Activated CD4-positive, alpha-beta T cell treated with anti-CD3 and anti-CD28 coated beads, Interleukin-2, amount 10 ng/mL, durations not matched to agents 7 days and 5 days (primary cell): ENCODE measurements at places on chromosomes 16 and 17. TPM values are rescaled to one million over a fixed set of nuclear protein-coding genes. Genes with fewer than 3 reads are reported as not detected.

The PIK3R5 gene
- 77.6 TPM for total RNA-seq

The HYDIN gene
- not detected for total RNA-seq

The CPNE7 gene
- total RNA-seq, result 5.7 TPM

The SDR42E1 gene
- 11.5 TPM for total RNA-seq

The ZFPM1 gene
- total RNA-seq, result 12.7 TPM

The NPIPA8 gene
- total RNA-seq, result 55.3 TPM

The SDK2 gene
- 10.5 TPM for total RNA-seq

The RARA gene
- 66.7 TPM for total RNA-seq

The HSPB9 gene
- not detected for total RNA-seq

The SENP3 gene
- total RNA-seq, result 51.8 TPM

The CACNB1 gene
- 14.8 TPM for total RNA-seq

The MRPL10 gene
- 46.9 TPM for total RNA-seq

The SLC43A2 gene
- total RNA-seq, result 0.52 TPM

The ST6GALNAC2 gene
- total RNA-seq, result not detected

The MFAP4 gene
- total RNA-seq, result not detected

The KRT20 gene
- total RNA-seq, result not detected

The KCNG4 gene
- total RNA-seq, result not detected

The ATP6V0A1 gene
- total RNA-seq, result 4.9 TPM

The OR1F1 gene
- total RNA-seq, result not detected

The SHISA9 gene
- total RNA-seq, result 0.04 TPM

The COX6A2 gene
- total RNA-seq, result not detected

The CLEC18B gene
- 1.9 TPM for total RNA-seq

The TAT gene
- total RNA-seq, result not detected

The KRT9 gene
- total RNA-seq, result not detected

The SCIMP gene
- not detected for total RNA-seq

The PRR35 gene
- not detected for total RNA-seq

The OR1A1 gene
- total RNA-seq, result not detected

The ALOX15B gene
- not detected for total RNA-seq

The KRTAP16-1 gene
- total RNA-seq, result not detected

The EMC6 gene
- total RNA-seq, result 37.3 TPM

The MEIOB gene
- not detected for total RNA-seq

The SLFN5 gene
- 199 TPM for total RNA-seq

The SLC13A2 gene
- not detected for total RNA-seq

The COPZ2 gene
- total RNA-seq, result 3.4 TPM

The NGFR gene
- 0.07 TPM for total RNA-seq

The CACNG3 gene
- total RNA-seq, result not detected

The ITGAL gene
- 598 TPM for total RNA-seq

The PRSS8 gene
- total RNA-seq, result not detected

The AP2B1 gene
- 180 TPM for total RNA-seq

The GFAP gene
- not detected for total RNA-seq

The KRTAP9-4 gene
- not detected for total RNA-seq

The SRCIN1 gene
- 0.06 TPM for total RNA-seq
